ENCODE measurements at places on chromosomes 1 and 21.

GRCh38 chr1:48644190-48644900 is 132.3 kb downstream of the BEND5 start:
- DNase-seq: no peak

DNA sequence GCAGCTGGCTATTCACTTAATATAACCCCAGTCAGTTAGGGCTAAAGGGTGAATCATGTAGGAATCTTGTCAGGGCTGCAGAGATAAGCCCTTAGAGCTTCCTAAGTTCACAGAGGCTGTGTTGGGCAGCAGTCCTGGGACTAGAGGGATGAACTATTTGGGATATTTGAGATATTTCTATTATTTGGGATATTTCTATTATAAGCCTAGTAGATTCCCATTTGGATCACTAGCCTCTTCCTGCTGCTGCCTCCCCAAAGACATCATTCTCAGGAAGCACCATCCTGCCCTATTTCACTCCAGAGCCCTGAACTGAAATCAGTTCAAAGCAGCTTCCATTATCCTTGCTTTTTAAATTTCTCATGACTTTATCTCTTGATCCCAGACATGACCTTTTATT is 501.3 kb downstream of the NUF2 start:
- no peak for DNase-seq

GRCh38 chr1:168148916-168149315 is 12.2 kb upstream of the GPR161 start:
- no peak for DNase-seq

DNA sequence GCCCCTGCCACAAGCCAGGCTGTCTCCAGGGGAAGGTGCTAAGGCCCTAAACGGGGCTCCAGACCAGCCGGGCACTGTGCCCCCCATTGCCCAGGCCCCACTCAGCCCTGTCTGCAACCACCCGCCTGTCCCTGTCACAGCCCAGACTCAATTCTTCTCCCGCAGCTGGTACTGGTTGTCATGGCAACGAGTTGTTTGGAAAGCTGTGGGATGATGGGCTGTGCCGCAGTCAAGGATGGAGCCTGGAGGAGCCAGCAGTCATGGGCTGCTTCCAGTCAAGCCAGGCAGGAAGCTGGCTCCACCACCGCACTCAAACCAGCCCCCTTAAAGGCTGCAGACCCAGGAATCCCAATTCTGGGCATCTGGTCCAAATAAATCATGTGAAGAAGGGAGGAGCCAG is 4.2 kb downstream of the SPOCD1 start:
- DNase-seq: peak; percentile 93

GRCh38 chr1:29119121-29119929 is 4.4 kb downstream of the TMEM200B start:
- no peak for DNase-seq

GRCh38 chr1:244383278-244383884 is 68.3 kb downstream of the ADSS2 start:
- DNase-seq: no peak

DNA sequence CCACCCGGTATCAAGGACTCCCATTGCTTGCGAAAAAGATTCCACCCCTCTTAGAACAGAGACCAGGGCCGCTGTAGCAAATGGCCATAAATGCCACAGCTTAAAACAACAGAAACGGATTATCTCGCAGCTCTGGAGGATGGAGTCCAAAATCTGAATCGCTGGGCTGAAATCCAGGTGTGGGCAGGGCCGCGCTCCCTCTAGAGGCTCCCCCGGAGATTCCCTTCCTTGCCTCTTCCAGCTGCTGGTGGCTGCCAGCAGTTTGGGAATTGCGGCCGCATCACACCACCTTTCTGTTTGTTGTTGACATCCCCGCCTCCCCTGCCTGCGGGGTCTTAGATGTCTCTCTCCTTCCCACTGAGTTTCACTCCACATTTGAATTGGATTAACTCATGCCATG is 15.6 kb downstream of the PDE9A start:
- no peak for DNase-seq

GRCh38 chr1:10745886-10746455 is 50.5 kb downstream of the CASZ1 start:
- DNase-seq: no peak

GRCh38 chr1:44405798-44406736 is 1.0 kb downstream of the RNF220 start:
- DNase-seq: no peak

- DNase-seq: no peak
These were observed 930.5 kb downstream of the ADGRL2 start for GRCh38 chr1:82731216-82731615.

- DNase-seq: no peak
These were observed 65.4 kb upstream of the PODN start for GRCh38 chr1:52996653-52997052.

GRCh38 chr1:24228311-24228710 is 41.2 kb upstream of the IFNLR1 start:
- DNase-seq: no peak

- DNase-seq: no peak
These were observed 162.0 kb upstream of the C21orf91 start for GRCh38 chr21:17981060-17981740.

GRCh38 chr1:94055459-94056122 is 65.4 kb downstream of the ABCA4 start:
- no peak for DNase-seq

GRCh38 chr1:10283318-10283984 is 73.1 kb downstream of the KIF1B start:
- DNase-seq: peak; percentile 59

DNA sequence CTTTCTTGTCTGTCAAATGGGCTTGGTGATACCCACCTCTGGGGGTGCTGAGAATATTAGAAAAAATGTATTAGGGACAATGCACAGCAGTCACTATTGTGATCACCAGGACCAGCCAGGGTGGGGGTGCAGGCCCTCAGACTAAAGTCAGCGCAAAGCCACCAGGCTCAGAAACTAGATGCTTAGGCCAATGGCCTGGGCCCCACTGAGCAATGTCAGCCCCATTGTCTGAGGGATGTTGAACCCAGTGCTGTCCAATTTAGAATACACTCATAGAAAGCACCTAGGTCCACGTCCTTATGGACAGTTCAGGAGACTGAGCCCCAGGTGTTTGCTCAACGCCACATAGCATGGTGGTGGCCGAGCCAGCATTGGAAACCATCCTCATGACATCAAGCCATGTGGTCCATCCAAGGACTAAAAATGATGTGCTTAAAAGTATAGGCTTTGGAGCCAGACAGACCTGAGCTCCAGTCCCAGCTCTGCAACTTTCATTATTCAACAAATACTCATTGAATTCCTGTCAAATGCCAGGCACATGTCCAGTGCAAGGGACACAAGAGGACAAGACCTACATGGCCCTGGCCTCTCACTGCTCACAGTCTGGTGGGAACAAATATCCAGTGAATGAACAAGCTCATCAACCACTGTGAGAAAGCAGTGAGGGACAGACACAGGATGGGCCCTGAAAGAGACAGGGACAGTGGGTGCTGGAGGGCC is 273.8 kb downstream of the MATN1 start:
- DNase-seq: no peak

GRCh38 chr1:206074839-206075238 is 21.9 kb downstream of the RHEX start:
- no peak for DNase-seq

- DNase-seq: peak; percentile 47
These were observed 14.7 kb upstream of the CFAP126 start for GRCh38 chr1:161382214-161383019.

DNA sequence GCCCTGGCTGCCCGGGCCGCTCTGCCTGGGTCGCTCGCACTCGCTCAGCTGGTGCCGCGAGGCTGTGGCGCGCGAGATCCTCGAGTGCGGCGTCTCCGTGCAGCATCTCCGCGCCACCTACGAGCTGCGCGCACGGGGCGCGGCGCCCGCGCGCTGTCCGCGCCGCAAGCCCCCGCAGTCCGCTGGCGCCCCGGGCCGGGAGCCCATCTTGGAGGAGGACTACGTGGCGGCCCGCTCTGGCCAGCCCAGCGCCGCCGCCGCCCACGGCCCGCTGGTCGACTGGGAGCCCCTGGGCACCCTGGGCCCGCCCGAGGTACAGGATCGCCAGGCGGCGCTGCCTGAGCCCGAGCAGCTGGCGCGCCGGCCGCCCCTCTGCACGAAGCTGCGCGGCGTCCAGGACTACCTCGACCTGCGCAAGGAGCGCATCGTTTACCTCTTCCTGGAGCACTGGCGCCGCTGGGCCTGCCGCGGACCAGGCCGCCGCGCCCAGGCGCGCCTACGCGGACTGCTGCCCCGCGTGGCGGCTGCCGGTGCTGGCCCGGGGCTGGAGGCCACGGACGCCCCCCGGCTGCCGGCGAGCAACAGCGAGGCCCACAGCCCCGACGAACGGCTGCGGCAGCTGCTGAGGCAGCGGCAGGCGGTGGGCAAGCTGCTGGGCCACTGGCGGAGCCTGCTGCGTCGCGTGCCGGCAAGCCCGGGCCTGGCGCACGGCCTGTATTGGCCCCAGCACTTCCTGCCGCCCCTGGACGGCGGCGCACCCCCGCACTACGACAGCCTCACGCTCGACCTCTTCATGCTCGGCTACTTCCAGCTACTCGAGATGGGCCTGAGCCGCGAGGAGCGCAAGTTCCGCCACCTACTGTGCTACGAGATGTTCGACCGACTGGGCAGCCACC is 10.9 kb downstream of the TNFRSF25 start:
- no peak for DNase-seq

- DNase-seq: no peak
These were observed 19.2 kb upstream of the EPHA2 start for GRCh38 chr1:16174886-16175598.

Data from putamen (tissue), 1 donor.